ENCODE measurements at places on chromosomes 16 and 17.
A peak's percentile ranks its signal among the peaks of the same experiment; 100 is the strongest.

- ATAC-seq: no peak
Measured at GRCh38 chr17:41334385-41335305, 16.0 kb downstream of the KRT33A start.

- no peak for ATAC-seq
Measured at GRCh38 chr17:43841282-43841681, 5.7 kb upstream of the CD300LG start.

DNA sequence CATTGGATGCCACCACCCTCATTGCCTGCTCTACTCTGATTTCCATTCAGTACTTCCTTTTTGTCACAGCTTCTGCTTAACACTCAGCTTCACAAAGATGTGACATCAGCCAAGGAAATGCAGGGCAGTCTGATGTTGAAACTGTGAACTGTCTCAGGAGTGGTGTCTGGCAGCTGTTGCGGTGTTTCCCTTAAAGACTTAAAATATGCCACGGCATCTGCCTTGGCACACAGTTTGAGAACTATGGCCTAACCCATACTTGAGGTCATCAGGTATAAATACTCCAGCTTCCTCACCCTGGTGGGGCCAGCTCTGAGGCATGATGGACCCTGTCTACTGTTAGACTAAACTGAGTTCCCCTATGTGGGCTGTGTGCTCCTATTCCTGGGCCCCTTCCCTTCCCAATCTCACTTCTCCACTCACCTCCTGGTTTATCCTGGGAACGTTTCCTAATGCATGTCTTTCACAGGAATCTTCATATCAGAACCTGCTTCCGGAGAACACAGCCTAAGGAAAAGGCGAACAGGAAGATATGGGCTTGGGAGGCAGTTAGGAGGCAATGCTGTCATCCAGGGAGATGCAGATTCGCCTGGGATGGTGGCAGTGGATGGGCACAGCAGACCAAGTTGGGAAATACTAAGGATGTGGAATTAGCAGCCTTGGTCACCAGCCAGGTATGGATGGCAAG, 96.5 kb downstream of the WSCD1 start:
- no peak for ATAC-seq

GRCh38 chr17:74697515-74697914, 15.2 kb downstream of the CD300LF start:
- ATAC-seq: no peak

DNA sequence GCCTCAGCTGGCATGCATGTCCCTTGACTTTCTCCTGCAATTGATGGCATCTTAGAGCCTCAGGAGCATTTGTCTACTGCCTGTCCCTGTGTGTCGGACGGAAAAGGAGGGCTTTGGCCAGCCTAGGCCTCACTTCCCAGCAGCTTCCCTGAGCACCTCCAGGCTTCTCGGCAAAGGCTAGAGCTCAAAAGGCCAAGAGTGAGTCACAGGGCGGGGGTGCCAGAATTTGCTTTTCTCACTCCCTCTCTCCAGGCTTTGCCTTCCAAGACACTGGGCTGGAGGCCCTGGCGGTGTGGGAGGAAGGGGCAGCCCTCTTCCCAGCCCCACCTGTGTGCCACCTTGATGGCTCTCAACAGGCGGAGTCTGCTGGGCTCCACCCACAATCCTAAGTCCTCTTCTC, 107.3 kb upstream of the MAF start:
- ATAC-seq: no peak

- no peak for ATAC-seq
Measured at GRCh38 chr17:70454908-70455307, 285.6 kb downstream of the KCNJ2 start.

DNA sequence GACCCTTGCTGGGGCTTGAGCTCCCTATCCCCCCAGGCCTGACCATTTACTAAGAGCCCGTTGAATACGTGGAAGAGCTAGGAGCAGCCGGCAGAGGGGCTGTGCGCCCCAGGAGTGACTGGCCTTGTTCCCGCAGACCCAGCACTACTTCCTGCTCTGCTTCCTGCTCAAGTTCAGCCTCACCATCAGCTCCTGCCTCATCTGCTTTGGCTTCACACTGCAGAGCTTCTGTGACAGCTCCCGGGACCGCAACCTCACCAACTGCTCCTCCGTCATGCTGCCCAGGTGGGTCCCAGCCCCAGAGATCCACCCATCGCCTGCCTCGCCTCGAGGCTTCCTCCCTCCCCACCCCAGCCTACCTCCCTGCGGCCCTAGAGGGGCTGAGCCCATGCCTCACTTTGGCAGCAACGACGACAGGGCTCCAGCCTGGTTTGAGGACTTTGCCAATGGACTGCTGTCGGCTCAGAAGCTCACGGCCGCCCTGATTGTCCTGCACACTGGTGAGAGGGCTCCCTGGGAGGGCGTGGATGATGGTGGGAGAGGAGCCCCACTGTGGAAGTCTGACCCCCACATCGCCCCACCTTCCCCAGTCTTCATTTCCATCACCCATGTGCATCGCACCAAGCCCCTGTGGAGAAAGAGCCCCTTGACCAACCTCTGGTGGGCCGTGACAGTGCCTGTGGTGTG, 17.2 kb downstream of the CASKIN2 start:
- ATAC-seq: no peak

DNA sequence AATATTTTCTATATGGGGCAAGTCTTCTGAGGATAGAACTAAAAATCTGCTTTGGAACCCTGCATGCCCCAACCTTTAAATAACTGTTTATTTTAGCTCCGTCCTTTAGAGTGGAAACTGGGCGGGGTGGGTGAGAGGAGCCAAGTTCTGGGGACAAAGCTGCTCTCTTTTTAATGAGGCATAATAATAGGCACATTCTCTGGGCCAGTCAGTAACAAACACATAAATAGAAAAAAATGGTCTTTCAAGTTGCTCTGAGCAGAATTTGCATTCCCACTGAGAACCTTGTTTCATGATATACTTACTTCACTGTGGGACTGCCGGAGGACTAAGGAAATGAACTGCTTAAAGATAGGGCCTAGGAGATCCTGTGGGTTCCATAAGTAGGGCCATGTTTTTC, 51.5 kb downstream of the KNOP1 start:
- no peak for ATAC-seq

DNA sequence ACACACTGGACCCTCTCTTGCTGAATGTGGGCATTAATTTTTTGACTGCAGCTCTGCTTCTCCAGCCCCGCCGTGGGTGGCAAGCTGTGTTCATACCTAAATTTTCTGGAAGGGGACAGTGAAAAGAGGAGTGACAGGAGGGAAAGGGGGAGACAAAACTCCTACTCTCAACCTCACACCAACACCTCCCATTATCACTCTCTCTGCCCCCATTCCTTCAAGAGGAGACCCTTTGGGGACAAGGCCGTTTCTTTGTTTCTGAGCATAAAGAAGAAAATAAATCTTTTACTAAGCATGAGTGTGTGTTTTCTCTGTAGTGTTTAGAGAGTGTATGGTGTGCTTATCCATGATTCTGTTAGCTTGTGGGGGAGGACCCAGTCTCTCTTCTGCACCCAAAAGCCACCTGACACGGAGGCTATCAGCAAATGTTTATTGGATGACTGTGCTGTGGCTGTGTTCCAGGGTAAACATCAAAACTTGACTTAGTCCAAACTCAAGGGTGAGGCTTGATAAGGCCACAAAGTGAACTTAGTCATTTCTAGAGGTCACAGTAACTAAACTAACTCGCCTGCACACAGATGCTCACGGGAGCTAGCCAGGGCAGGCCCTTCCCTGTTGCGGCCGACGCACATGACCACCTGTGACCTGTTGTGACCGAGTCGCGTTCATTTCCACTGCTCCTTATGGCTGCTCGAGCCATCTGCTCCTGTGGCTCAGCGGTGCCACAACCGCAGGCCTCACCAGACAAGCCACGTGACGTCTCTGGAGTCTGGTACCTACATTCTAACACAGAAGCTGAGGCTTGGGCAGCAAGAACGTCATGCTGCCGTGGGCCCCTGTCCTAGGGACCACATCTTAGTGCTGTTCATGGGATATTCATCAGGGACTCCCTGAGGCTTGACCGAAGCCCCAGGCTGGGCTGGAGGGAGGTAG, 9.8 kb upstream of the MED11 start:
- no peak for ATAC-seq

GRCh38 chr16:55668340-55669281, 12.8 kb downstream of the SLC6A2 start:
- ATAC-seq: no peak

DNA sequence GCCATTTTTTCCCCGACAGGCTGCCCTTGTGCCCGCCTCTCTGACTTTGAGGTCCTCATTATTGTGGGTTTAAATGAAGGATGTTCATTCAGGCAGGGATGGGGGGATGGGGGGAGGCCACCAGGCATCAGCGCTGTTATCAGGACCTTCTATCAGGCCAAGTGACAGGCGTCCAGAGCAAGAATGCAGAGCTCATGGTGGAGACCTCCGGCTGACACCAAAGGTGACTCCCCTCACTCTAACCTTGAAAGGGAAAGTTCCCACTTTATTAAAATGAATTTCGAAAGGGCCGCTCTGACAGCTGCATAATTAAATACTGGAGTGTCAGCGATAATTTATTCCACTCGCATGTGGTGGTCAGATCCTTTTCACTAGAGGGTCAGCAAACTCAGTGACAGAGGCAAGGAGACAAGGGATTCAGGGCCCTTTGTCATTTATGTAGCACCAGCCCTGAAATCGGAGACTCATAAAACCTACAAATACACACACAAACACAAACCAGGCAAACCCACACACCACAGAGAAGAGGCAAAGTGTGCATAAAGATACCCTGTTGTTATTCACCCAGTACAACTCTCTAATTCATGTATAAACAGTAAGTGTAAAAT, 436.0 kb downstream of the MAF start:
- ATAC-seq: no peak

DNA sequence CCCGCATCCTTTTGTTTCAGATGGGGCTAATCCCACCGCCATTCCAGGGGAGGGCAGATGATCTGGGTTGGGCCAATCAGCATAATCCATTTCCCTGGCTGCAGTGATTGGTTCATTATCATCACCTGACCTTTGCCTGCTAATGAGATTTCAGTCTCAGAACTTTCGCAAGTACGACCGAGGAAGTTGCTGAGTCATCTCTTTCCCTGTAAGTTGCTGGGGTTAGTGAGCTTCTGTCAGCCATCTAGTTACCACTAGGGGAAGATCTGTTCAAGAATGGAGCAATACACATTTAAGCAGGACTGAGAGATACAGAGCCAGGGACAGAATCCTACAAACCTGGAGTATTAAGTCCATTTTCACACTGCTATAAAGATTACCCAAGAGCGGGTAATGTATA, 65.3 kb upstream of the NUDT7 start:
- ATAC-seq: no peak

GRCh38 chr16:66256919-66257318, 109.6 kb upstream of the CDH5 start:
- no peak for ATAC-seq

DNA sequence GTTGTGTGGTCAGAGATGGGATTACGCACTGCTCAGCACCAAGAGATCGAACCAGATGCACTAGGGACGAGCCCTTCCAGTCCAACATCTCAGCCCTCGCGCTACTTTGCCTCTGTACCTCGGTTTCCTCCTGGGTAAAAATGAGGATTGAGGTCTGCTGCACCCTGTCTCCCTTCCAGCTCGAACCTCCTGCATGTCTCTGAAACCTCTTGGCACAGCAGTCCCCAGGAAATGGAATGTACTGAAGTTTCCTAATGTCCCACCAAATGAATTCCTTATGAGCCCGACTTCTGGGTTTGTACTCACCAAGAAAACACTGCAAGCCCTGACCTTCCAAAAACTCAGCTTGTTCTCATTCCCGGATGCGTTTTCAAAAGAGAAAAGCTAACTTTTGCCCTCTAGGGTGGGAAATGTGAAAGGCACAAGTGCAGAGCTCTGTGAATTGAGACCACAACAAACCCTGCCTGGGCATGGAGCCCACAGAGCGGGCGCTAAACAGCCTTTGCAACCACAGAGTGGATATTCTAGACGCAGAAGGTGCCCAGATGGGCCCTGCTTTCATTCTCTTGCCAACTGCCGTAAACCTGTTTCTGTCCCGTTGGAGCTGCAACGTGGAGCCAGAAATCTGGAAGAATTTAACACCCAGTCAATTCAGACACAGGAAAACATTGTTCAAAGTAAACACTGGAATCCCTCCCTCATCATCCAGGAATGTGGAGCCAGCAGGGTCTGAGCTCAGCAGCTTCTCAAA, 10.3 kb downstream of the CDRT4 start:
- peak; percentile 95 for ATAC-seq

DNA sequence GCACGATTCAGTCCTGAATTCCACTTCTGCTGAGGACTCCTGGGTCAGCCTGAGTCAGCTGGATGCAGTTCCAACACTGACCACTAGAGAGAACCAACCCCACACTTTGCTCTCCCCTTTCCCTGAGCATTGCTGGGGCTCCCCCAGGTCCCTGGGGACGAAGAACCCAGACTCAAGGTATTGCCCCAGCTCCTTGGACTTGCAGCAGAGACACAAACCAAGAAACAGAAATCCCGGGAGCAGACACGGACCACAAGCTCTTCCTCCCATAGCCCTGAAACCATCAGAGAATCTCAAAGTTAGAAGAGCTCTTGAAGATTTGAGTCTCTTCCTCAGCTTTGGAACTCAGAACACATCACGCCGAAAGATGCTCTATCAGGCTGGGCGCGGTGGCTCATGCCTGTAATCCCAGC, 678 bp upstream of the GH1 start:
- peak; percentile 96 for ATAC-seq

DNA sequence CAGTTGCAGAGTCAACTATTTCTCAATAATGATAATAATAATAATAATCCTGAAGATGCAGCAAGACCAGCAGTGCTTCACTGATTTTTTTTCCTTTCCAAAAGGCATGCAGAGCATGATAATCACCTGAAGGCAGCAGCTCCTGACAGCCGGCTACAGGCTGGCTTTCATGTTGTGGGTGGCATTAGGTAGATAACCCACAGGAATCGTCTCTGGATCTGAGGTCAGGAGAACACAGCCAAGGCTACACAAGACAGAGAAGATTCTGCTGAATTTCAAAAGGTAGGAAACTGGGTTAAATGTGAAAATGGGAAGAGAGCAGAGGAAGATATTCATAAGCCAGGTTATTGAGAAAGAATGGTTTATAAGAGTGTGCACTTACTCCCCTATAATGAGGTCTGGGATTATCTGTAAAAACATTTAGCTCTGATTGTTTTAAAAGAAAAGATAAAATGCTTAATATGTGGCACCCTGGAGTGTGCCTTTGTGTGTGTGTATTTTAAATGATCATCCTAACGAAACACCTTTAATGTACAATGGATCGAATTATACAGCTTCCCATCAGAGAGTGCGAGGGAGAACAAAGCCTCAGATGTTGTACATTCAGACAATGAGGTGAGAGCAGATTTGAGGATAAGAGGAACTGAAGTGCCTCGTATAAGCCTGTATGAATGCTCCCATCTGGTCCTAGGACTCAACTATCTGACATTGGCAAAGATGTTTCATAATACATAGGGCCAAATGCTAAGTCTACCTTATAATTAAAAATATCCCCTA, 273.1 kb downstream of the PHKB start:
- ATAC-seq: no peak

Data from SK-N-SH treated with all-trans-retinoic acid at 6 μM for 48 hours (cell line).